ENCODE measurements at places on chromosomes 12 and 14.

DNA sequence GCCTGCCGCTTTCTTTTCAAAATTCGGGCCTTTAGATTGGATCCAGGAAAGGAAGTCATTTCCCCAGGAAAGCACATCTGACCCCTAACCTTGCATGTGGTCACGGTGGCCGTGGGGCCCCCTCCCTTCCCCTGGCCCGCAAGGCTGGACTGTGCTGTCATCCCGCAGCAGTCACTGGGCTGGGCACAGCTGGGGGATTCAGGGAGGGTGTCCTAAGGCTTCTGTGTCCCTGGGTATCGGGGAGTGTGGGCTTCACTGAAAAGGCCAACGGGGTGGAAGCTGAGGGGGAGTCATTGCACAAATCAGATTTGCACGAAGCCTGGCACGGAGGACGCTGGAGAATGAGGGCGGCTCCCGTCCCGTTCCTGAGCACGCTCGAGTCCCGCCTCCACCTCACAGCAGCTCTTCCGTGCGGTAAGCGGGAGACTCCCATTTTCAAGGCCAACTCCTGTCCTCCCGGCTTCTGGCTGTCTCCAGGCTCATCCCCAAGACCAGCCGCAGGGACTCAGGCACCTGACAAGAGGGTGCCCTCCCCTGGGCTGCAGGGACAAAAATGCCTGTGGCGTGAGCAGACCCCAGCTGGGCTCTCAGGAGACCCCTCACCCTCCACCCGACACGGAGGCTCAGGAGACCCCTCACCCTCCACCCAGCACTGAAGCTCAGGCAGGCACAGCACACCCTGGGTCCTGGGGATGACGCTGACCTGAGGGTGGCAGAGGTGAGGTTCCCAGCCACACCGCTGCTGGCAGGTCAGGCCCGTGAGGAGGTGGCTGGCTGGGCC lies 9.6 kb downstream of the XRCC3 start:
- DNase-seq = no peak

DNA sequence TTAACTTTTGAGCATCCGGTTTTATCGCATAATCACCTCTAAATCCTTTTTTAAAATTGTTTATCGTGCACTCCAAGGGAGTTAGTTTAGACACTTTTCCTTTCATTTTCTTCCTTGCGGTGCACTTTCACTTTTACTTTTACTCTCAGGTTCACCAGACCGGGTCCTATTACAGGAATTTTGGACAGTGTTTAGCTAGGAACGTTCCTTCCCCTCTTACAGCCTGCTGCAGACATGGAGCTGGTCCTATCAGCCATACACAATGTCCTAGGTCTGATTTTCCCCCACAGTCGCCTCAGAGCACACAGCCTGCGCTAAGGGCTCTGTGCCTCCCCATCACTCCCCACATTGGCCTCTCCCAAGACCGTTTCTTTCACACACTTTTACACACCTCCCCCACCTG lies 103.9 kb downstream of the ALG10 start:
- DNase-seq = no peak

GRCh38 chr14:77372304-77372841 lies 4.5 kb downstream of the TMED8 start:
- peak; percentile 32 for DNase-seq

GRCh38 chr14:70257526-70257925 lies 68.8 kb upstream of the SLC8A3 start:
- DNase-seq = no peak

GRCh38 chr12:52581066-52581465 lies 7.4 kb upstream of the KRT74 start:
- DNase-seq = no peak

GRCh38 chr14:104724981-104725771 lies 1.1 kb downstream of the ADSS1 start:
- no peak for DNase-seq

GRCh38 chr14:104268295-104268694 lies 129.9 kb downstream of the KIF26A start:
- no peak for DNase-seq

DNA sequence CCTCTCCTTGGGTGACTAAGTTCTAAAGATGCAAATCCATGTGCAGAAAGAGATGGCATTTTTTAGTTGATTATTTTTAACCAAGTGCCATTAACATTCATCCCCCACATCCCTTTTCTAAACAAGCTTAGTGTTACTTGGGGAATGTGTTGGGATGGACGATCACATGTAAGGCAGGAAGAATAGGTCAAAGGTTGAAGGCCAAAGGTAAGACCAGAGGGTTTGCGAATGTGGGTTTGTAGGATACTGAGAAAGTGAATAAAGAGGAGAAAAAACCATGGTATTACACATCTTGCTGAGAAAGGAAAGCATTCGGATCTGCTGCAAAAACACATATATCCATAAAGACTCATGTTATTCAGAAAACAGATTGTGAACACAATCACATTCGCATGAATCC lies 111.6 kb downstream of the GCH1 start:
- DNase-seq = no peak

- no peak for DNase-seq
Observed at GRCh38 chr12:726281-727140, 25.9 kb upstream of the WNK1 start.

DNA sequence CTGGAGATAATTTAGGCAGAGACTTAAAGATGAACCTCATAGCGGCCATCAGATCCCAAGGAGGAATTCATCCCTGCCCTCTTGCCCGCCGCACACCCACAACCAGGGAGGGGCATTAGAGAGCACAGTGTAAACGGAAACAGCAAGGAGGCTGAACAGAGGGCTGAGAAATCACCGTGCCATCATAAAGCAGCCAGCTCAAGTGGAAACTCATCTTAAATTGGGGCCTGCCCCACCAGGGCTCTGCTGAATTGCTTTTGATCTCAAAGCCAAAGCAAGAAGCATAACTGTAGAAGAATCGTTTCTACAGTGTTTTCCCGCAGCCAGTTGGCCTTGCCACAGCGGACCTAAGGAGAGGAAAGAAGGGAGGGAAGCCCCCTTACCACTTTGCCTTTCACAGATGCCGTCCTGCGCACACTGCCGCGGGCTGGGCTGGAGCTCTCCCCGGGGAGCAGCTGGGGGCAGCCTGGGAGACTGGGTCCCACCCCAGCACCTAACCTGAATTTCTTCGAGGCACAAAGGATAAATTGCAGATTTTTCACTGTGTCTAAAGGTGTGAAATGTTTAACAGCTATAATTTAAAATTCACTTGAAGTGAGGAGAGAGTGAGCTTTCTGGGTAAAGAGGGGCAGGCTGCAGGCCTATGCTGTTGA lies 51.8 kb upstream of the MMP17 start:
- DNase-seq = no peak

DNA sequence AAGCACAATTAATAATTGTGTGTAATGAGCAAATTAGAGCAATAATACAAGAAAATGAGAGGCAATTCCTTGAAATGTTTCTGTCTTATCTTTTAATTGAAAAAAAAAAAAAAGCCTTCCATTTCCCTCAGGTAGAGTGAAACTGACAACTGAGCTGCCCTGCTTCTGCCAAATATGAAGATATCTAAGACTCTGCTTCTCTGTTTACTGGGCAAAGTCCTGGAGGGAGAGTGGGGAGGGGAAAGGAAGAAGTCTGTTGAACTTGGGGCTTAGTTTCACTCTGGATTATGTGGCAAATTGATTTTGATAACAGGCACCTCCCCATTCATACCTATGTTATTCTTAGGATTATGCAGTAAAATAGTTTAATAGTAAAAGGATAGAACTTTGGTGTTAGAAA lies 364.9 kb downstream of the NRXN3 start:
- DNase-seq = no peak

DNA sequence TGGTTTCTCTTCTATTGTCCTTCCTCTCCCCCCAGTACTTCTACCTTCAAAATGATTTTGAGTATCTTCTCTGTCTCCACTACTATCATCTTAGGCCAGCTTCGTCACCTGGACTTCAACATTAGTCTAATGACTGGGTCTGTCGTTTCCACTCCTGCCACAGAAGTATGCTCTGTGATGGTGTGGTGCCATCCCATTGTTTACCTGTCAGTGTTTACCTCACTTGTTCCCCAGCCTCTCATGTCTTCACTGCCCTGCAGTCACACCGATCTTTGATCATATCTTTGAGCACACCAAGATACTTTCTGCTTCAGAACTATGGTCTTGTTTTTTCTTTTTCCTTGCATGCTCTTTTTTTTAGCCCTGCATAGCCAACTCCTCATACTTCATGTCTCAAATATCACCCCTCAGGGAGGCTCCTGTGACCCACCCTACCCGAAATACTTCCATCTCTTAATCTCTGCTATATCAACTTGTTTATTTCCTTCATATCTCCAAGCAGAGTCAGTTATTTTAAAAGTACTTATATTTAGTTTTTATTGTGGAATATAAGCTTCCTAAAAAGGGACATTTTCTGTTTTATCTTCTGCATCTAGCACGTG lies 60.4 kb downstream of the ANO6 start:
- DNase-seq = no peak

DNA sequence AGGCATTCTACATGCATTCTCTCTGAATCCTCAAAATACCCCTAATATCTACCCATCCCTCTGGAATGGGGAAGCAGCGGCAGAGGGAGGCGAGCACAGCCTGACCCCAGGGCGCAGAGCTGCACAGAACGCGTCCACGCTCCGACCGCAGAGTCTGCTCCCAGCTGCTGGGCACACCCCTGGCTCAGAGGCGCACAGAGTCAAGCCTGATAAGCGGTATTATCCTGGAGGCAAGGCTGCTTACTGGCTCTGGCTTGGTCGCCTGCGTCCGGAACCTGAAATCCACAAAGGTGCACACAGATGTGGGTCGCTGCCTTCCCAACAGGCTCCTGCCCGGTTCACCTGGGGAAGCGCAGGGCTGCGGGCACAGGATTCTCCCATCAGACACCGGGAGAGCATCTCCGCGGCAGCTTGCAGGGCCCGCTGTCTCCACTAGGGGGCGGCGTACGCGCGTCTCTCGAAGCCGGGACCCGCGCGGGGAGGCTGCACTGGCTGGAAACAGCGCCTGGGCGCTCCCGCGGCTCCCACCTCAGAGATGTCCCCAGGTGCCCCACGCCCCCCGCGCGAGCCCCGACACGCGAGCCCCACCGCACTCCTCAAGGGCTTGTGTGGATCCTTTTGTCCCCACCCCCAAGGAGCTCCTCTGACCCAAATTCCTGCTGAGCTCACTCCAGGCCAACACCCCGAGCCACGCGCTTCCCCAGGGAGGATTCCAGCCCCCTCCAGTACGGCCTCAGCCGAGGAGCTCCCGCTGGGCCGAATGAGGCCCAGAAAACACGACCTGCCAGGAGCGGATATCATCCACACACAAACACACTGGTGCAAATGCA lies 120.1 kb upstream of the FZD10 start:
- no peak for DNase-seq

- no peak for DNase-seq
Observed at GRCh38 chr12:3187846-3188770, 110.9 kb downstream of the TSPAN9 start.

DNA sequence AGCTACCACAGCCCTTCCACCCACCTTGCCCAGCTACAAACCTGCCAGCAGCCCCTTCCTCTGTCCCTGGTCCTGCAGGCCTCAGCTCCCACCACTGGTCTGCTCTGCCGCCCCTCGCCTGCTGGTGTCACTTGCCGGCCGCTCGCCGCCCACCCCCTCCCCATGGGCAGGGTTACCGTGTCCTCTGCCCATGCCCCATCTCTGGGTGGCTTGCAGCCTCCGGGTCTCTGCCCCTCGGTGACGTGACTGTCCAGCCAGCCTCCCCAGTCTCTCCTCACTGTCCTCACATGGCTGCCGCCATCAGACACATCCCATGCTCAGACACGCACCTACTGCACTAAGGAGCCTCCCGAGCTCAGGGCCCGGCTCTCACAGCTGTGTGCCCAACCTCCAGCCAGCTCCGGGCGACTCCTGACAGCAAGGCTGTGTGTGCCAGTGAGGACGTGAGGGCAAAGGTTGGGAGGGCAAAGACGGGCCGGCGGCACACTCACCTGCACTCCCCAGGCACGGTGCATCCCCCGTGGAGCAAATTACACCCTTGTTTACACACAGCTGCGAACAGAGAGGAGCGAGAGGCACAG lies 13.4 kb downstream of the JAG2 start:
- DNase-seq = no peak

GRCh38 chr12:61487728-61488127 lies 772.5 kb upstream of the USP15 start:
- no peak for DNase-seq

DNA sequence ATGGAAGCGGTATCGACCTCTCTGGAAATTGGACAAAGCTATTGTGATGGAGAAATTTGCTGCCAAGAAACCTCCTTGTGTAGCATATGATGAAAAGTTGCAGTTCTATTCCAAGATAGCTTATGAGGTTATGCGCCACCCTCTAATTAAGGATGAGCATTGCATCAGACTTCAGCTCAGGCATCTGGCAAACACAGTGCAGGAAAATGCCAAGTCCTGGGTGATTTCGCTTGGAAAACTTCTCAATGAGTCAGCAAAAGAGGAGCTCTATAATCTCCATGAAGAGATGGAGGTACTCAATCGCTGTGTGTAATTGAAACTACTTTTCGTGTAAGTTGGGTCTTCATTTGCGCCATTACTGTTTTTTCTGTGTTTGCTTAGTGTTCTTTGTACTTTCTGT lies 51.2 kb downstream of the DNAH10 start:
- DNase-seq = peak; percentile 76

DNA sequence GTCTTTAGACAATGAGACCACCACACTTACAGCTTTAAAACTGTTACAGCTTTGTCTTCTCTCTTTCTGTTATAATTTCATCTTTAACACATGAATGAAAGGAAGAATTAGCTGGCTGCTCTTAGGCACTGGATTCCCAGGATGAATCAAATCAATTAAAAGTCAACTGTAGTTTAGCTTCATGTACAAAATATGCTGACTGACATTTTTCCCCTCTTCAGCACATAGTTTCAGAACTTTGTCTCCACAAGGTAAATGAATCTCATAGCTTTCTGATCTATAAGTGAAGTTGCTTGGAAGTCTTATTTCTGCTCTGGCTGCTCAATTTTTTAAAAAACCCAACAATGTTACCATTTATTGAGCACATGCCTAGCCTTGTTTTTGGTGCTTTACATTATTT lies 293.8 kb downstream of the GRIN2B start:
- DNase-seq = no peak

GRCh38 chr14:69582829-69583228 lies 8.2 kb upstream of the CCDC177 start:
- DNase-seq = no peak

GRCh38 chr14:105865904-105866840 lies 339.8 kb downstream of the TMEM121 start:
- DNase-seq = no peak
